H9 (cell line): ENCODE measurements at places on chromosomes 12 and 14. TPM values are rescaled to one million over a fixed set of nuclear protein-coding genes. Genes with fewer than 3 reads are reported as not detected.

The EXOC5 gene
- 92.9 and 97.4 TPM in 2 replicates for total RNA-seq

The CCDC196 gene
- total RNA-seq = not detected in 2 replicates

The PMEL gene
- 71.0 and 72.6 TPM in 2 replicates for total RNA-seq

The KRT72 gene
- not detected in 2 replicates for total RNA-seq

The CISTR gene
- not detected in 2 replicates for total RNA-seq

The FOXG1 gene
- 0.07 and 0.11 TPM in 2 replicates for total RNA-seq

The BDKRB1 gene
- not detected in 2 replicates for total RNA-seq

The LRTM2 gene
- not detected in 2 replicates for total RNA-seq

The RASAL1 gene
- 2.3 and 2.7 TPM in 2 replicates for total RNA-seq

The PPP1R12A gene
- total RNA-seq = 93.5 and 96.7 TPM in 2 replicates

DNA sequence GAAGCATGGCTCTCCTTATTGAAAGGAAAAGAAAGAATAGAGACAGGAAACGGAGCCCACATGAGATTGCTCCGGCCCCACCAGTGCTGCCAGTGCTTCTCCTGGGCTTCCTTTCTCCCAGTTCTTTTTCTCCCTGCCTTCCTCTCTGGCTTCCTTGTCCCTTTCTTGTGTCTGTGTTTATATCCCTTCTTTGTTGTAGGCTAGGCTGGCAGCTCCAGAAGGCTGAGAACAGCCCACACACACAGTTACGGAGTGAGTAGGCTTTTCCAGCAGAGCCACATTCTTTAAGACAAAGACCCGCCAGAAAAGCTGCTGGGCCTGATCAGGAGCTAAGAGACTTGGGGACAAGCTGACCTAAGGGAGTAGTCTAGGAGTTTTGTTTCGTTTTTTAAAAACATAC lies 13.0 kb downstream of the CIPC start:
- peak overlapping the region; percentile 0; the same call in 1 of the 2 replicates for H3K4me3 ChIP-seq
- peak; percentile 77 for DNase-seq
- H3K4me1 ChIP-seq = peaks cover 8% of the 10 kb centered on the region
- peaks cover 54% of the 10 kb centered on the region for H3K36me3 ChIP-seq

GRCh38 chr14:98368221-98368620 lies 903.8 kb downstream of the BCL11B start:
- no peaks in the 10 kb centered on the region for H3K27me3 ChIP-seq
- H3K36me3 ChIP-seq = 0 out of 2 replicates have a peak, but pooled peaks cover 2% of the 10 kb centered on the region
- H3K4me1 ChIP-seq = no peaks in the 10 kb centered on the region
- no peak overlapping the region for H3K27ac ChIP-seq

DNA sequence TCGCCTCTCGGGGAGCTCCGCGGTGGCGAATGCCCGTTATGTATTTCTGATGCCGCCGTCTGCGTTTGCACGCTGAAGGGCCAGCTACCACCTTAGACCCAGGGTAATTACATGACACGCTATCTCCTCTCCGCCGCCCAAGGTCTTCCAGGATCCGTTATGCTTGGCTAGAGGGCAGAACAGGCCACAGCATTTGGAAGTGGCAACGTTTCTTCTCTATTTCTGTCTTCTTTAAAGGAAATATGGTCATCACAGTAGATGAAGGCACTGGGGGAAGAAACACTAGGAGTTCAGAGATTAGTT lies 861 bp upstream of the MDGA2 start:
- H3K27ac ChIP-seq = no peak overlapping the region
- H3K4me1 ChIP-seq = no peaks in the 10 kb centered on the region
- DNase-seq = no peak
- H3K4me3 ChIP-seq = peak overlapping the region; percentile 75
- no peaks in the 10 kb centered on the region for H3K36me3 ChIP-seq

GRCh38 chr12:55765736-55766290 lies 22.9 kb downstream of the GDF11 start:
- peaks cover 20% of the 10 kb centered on the region; the same call in 2 of the 3 replicates for H3K36me3 ChIP-seq
- 0 out of 2 replicates have a peak, but pooled peaks cover 3% of the 10 kb centered on the region for H3K4me1 ChIP-seq
- no peak overlapping the region for H3K4me3 ChIP-seq
- H3K27ac ChIP-seq = no peak overlapping the region
- H3K27me3 ChIP-seq = no peaks in the 10 kb centered on the region

GRCh38 chr12:60930151-60930550 lies 1330.1 kb upstream of the USP15 start:
- H3K27me3 ChIP-seq = no peaks in the 10 kb centered on the region
- H3K4me1 ChIP-seq = no peaks in the 10 kb centered on the region
- H3K36me3 ChIP-seq = peaks cover 8% of the 10 kb centered on the region
- DNase-seq = no peak

- no peak overlapping the region for H3K4me3 ChIP-seq
- no peaks in the 10 kb centered on the region for H3K27me3 ChIP-seq
- H3K27ac ChIP-seq = no peak overlapping the region
- H3K4me1 ChIP-seq = no peaks in the 10 kb centered on the region
These were observed 44.4 kb upstream of the PRIMA1 start for GRCh38 chr14:93832665-93833064.

GRCh38 chr14:80784820-80785219 lies 156.7 kb downstream of the CEP128 start:
- H3K27me3 ChIP-seq = no peaks in the 10 kb centered on the region
- H3K27ac ChIP-seq = no peak overlapping the region
- DNase-seq = no peak

- no peak for DNase-seq
- no peak overlapping the region for H3K27ac ChIP-seq
- H3K4me1 ChIP-seq = no peaks in the 10 kb centered on the region
- no peak overlapping the region for H3K4me3 ChIP-seq
- H3K27me3 ChIP-seq = no peaks in the 10 kb centered on the region
- H3K36me3 ChIP-seq = no peaks in the 10 kb centered on the region
These were observed 92.3 kb downstream of the DERA start for GRCh38 chr12:16003460-16003859.

DNA sequence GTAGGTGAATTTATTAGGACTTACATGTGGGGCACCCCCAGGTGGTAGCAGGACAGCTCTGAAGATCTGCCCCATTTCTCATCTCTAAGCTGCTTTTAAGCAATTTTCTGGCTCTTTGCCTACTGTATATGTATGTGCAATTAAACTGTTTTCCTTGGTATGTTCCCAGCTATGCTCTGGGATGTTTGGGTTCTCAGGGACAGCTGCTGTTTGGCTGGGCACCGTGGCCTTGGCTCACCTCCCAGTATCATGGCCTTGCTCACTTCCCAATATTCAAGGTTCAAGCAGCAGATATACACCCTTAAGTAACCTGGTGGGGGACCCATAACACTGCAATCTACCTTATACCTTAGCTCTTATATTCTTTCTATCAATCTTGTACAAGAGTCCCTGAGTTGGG lies 53.7 kb upstream of the KITLG start:
- no peak for DNase-seq
- H3K36me3 ChIP-seq = no peaks in the 10 kb centered on the region
- H3K27me3 ChIP-seq = no peaks in the 10 kb centered on the region

DNA sequence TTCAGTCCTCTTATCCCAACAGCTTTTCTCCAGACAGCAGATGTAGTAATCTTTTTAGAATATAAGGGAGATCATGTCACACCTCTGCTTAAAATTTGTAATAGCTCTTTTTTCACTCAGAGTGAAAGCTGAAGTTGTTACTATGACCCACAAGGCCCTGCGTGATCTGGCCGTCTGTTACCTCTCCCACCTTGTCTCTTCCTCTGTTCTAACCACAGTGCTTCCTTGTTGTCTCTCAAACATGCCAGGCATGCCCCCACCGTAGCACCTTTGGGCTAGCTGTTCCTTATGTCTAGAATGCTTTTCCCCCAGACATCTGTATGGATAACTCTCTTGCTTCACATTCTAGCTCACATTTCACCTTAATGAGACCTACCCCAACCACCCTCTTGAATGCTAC lies 6.5 kb downstream of the NECAP1 start:
- no peak for DNase-seq
- no peak overlapping the region for H3K27ac ChIP-seq
- H3K36me3 ChIP-seq = peaks cover 34% of the 10 kb centered on the region
- H3K27me3 ChIP-seq = no peaks in the 10 kb centered on the region
- no peak overlapping the region for H3K4me3 ChIP-seq
- no peaks in the 10 kb centered on the region for H3K4me1 ChIP-seq

DNA sequence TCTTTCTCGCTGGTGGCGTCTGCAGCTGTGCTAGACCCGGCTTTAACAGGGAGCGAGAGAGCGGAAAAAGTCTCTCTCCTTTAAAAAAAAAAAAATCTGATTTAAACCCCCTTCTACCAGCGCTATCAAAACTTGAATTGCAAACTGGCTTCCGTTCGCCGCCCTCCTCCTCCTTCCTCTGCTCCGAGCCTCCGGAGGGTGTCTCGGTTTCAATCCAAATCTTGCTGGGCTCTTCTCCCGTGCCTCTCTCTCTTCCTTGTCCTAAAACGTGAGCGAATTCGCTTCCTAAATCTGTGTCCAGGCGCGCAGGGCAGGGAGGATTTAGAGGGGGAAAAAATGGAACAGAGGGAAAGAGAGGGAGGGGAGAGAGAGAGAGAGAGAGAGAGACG lies 272 bp downstream of the TBX3 start:
- no peak overlapping the region for H3K27ac ChIP-seq
- H3K4me1 ChIP-seq = 0 out of 2 replicates have a peak, but pooled peaks cover 2% of the 10 kb centered on the region
- H3K4me3 ChIP-seq = peak overlapping the region; percentile 57

DNA sequence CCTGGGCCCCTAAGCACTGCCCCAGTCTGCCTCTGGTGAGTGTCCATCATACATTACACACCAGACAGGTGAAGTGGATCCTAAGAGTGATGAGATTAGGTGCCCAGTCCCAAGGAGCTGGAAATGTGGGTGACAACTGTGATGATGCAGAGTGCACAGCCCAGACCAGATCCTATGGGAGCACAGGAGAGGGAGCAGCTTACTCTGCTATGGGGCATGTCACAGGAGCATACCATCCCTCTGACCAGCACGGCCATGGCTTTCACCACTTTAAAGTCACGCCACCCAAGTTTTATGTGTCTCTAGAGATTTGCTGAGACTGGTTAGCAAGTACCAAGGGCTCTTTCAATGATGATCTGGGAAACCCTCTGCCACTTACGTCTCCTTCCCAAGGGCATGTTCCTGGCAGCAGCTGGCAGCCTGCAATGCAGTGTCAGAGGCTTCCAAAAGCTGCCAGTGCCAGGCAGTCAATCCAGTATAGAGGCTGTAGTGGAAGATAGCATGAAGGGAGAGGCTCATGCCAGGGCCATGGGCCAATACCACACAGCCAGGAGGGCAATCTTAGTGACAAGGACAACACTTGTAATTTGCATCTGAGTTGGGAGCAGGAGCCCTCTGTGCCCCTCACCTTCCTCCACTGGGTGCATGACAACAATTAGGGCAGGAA lies 40.2 kb downstream of the STAB2 start:
- no peak overlapping the region for H3K4me3 ChIP-seq
- no peaks in the 10 kb centered on the region for H3K4me1 ChIP-seq
- no peaks in the 10 kb centered on the region for H3K27me3 ChIP-seq

DNA sequence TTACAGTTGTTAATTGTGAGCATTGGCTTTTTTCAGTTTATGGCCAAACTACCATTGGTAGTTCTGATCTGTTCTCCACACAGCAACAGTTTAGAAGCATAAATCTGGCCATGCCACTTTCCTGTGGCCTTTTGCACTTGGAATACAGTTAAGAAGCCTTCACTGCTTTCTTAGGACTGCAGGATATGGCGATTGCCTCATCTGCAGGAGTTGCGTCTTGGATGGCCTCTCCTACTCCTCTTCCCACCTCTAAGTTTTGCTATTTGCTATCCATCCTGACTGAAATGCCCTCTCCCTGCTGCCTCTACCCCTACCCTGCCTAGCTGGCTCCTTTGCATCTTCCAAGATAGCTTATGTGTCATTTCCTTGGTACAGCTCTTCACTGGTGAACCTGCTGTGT lies 12.8 kb upstream of the BMAL2 start:
- H3K36me3 ChIP-seq = peaks cover 15% of the 10 kb centered on the region
- H3K27ac ChIP-seq = no peak overlapping the region
- no peak for DNase-seq
- H3K4me1 ChIP-seq = no peaks in the 10 kb centered on the region; the same call in 1 of the 2 replicates
- H3K4me3 ChIP-seq = no peak overlapping the region
- no peaks in the 10 kb centered on the region for H3K27me3 ChIP-seq

- H3K27me3 ChIP-seq = no peaks in the 10 kb centered on the region
- H3K36me3 ChIP-seq = no peaks in the 10 kb centered on the region
- H3K27ac ChIP-seq = no peak overlapping the region
These were observed 316.2 kb downstream of the VRK1 start for GRCh38 chr14:97113339-97113738.

DNA sequence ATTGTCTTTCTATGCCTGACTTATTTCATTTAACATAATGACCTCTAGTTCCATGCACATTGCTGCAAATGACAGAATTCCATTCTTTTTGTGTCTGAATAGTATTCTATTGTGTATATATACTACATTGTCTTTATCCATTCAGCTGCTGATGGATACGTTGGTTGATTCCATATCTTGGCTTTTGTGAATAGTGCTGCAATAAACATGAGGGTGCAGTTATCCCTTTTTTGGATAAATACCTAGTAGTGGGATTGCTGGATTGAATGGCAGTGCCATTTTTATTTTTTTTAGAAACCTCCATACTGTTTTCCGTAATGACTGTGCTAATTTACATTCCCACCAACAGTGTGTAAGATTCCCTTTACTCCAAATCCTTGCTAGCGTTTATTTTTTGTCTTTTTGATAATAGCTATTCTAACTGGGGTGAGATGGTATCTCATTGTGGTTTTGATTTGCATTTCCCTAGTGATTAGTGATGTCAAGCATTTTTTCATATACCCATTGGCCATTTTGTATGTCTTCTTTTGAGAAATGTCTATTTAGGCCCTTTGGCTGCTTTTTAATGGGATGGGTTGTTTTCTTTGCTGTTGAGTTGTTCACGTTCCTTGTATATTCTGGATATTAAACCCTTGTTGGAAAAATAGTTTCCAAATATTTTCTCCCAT lies 2.3 kb downstream of the OAS2 start:
- no peak for DNase-seq
- H3K4me1 ChIP-seq = no peaks in the 10 kb centered on the region; the same call in 1 of the 2 replicates
- H3K36me3 ChIP-seq = peaks cover 4% of the 10 kb centered on the region
- no peak overlapping the region for H3K4me3 ChIP-seq
- H3K27ac ChIP-seq = no peak overlapping the region

- H3K36me3 ChIP-seq = no peaks in the 10 kb centered on the region
- H3K4me1 ChIP-seq = no peaks in the 10 kb centered on the region; the same call in 1 of the 2 replicates
- DNase-seq = no peak
These were observed 21.6 kb downstream of the C12orf75 start for GRCh38 chr12:105352052-105352451.

DNA sequence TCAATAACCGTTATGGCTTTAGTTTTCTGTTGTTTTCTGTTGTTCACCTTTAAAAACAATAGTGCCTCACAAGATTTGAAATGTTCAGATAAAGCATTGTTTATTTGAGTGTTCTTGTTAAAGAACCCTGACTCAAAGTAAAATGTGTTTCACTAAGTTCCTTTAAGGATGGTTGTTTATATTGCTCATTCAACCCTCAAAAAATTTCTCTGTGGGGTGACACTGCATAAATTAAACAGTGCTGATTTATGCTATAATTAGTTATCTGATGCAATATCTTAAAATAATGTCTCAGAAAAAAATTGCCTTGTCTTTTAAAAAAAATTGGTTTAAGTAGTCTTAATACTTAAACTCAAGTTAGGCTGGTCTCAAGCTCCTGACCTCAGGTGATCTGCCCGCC lies 775.1 kb downstream of the FLRT2 start:
- DNase-seq = no peak
- H3K36me3 ChIP-seq = no peaks in the 10 kb centered on the region

- no peaks in the 10 kb centered on the region for H3K36me3 ChIP-seq
- DNase-seq = no peak
- no peaks in the 10 kb centered on the region for H3K27me3 ChIP-seq
These were observed 236.2 kb downstream of the EGLN3 start for GRCh38 chr14:33714527-33715226.
